ENCODE measurements at places on chromosomes 3 and 15.

DNA sequence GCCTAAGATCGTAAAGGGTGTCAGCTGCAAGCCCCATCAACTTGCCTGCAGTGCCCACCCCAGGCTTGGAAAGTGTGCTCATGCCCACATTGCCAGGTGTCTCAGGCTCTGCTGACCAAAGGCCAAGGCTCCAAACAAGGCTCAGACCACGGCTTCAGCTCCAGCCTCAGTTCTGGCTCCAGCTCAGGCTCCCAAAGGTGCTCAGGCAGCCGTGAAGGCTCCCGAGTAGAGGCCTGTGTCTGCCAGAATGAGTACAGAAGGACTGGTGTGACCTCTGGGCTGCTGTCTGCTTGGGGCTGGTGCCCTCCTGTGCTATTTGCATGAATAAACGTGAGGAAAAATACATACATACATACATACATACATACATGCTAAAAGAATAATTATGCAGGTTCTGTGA is 27.9 kb upstream of the UACA start:
- no peak for DNase-seq

DNA sequence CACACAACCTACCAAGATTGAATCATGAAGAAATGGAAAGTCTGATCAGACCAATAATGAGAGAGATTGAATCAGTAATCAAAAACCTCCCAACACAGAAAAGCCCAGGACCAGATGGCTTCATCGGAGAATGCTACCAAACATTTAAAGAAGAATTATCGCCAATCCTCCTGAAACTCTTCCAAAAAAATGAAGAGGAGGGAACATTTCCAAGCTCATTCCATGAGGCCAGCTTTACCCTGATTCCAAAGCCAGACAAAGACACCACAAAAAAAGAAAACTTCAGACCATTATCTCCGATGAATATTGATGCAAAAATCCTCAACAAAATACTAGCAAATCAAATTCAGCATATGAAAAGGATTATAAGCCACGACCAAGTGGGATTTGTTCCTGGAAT is 94.1 kb downstream of the SENP2 start:
- no peak for DNase-seq

GRCh38 chr3:188417271-188417696 is 263.3 kb downstream of the LPP start:
- DNase-seq = no peak

GRCh38 chr3:12994607-12995388 is 78.4 kb downstream of the IQSEC1 start:
- peak; percentile 95 for DNase-seq

DNA sequence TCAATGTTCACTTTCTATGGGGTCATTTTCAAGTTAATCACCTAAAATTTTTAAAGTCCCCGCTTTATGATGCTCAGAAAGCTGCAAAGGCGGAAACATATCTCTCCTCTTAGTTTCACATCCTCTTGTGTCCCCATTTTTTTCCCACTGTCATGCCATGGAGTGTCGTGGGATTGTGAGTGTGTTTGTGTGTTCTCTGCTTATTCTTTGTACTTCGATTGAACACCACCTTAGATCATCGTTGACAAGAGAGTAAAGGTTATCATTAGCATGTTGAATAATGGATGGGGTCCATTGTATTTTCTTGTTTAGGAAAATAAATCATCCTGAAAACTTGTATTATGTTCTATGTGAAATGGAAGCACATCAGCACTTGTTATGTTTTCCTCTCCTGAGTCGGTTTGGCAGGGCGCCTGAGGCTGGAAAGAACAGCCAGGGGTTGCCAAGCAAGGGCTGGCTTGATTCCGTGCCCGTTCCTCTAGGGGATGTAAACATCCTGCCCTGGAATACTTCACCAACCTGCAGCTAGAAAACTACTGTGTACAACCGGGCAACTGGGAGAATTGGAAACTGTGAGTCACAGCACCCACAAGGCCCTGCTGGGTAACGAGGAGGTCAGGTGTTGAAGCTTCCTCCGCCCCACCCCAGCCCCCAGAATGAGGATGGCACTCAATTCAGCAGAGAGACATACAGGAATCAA is 67.2 kb downstream of the EIF4E3 start:
- no peak for DNase-seq

DNA sequence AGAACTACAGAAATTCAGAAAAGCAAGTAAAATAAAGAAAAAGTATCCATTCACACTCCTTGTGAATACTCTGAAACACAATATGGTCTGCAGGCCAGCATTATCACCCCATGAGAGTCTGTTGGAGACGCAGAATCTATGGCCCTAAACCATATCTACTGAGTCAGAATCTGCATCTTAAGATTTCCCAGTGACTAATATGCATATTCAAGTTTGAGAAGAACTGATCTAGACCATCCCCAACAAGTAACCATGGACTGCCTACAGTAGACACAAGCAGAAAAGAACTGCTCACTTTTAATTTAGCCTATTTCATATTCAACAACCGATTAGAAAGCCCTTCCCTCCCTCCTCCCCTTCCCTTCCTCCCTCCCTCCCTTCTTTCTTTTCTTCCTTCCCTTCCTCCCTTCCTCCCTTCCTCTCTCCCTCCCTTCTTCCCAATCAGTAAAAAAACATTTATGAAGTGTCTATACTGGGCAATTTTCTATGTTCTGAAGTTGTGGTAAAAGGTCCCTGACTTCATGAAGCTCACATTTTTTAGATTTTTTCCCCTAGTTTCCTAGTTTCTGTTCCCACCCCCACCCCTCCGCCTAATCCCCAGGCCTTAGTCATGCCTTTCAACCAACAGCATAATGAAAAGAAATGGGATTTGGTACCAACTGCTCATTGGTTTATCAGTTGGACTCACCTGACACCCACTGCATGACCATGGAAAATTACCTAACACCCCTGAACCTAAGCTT is 125.2 kb downstream of the CNTN3 start:
- no peak for DNase-seq

GRCh38 chr3:23809840-23810342 is 4.1 kb downstream of the UBE2E1 start:
- no peak for DNase-seq

GRCh38 chr3:108030960-108031359 is 59.9 kb downstream of the CD47 start:
- no peak for DNase-seq

- DNase-seq = no peak
Measured at GRCh38 chr3:18098960-18099587, 326.1 kb downstream of the SATB1 start.

DNA sequence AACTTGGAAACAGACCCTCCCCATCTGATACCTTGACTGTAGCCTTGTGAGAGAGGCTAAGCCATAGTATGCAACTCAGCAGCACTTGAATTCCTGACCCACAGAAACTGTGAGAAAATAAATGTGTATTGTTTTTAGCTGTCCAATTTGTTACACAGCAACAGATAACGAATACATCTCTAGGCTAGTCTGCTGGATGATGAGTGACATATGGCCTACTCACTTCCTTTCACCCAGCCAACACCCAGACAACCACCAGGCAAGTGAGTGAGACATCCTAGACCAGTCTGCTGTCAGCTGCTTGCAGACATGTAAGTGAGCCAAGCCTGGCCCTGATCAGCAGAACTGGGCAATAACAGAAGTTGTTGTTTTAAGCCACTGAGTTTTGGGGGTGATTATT is 19.2 kb upstream of the SMAD6 start:
- DNase-seq = no peak
